Lung (tissue), 17 donors: ENCODE measurements at places on chromosomes 5 and 9. TPM values are rescaled to one million over a fixed set of nuclear protein-coding genes. Genes with fewer than 3 reads are reported as not detected.

ANKRD31 gene
- total RNA-seq, result 0.25 TPM

DNA sequence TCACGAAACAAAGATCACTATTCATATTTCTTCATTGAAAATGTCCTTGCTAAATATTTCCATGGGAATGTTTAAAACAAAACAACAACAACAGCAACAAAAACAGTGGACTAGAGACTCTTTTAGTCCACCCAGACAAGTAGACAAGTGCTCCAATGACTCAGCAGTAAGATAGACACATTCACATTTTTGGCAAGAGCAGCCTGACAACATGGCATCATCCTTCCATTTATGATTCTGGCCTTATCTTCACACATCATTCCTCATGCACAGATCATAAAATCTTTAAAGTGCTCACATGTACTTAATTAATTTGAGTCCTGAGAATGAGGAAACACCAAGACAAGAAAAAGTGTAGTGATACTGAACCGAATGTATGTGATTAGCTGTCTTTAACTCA is 132.6 kb upstream of the PDE4D start:
- no peak for DNase-seq

DNA sequence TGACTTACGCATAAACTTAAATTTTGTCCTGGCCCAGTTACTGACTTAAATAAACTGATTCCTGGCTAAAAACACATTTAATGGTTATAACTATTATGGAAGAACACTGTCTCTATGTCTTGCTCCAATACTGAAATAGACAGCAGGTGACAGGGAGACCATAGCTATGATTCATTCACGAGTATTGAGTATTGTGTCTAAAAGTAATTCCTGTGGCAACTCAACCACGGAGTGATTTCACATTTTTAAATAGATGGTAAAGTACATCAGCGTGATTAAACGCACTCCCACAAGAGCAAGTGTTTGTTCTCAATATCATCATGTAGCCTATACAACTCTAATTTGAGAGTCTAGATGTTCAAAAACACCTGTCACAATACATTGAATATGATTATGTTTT is 35.9 kb upstream of the PCSK1 start:
- no peak for DNase-seq

GRCh38 chr5:132076983-132077382 is 3.4 kb downstream of the CSF2 start:
- no peak for DNase-seq

- no peak for DNase-seq
Measured at GRCh38 chr9:99025616-99026270, 79.2 kb upstream of the TGFBR1 start.

SLC34A1 gene
- total RNA-seq, result not detected

DNA sequence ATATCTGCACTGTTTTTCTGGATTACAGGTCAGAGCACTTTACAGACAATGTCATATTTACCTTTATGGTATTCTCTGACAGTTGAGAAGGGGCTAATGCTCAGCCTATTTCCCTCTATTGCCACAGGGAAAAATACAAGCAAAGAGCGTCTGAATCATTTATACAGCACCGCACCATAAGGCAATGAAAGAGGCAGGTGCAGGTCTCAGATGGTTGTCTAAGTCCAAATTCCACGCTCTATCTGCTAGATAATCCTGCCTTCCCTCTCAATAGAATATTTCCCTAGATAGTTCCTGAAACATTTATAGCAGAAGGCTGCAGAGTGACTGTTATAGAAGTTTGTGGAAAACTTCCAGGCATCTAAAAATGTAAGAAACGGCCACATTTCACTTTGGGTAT is 446.1 kb upstream of the CDH6 start:
- DNase-seq, result no peak

DNA sequence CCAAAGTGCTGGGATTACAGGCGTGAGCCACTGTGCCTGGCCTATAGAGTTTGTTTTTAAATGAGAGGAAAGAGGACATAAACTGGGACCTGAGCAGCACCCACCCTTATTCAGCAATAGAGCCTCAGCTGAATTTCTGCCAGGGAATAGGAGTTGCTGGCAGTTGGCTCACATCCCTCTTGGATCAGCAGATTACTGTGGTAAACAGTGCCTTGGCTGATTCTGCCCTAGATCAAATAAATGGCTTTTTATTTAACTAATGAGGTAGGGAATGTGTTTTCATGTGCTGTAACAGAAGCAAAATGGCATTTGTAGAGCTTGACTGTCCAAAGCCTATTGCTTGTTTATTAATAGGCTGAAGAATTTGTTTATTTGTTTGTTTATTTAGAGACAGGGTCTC is 2.1 kb downstream of the ARHGEF37 start:
- peak; percentile 73 for DNase-seq

CHSY3 gene
- 4.1 TPM for total RNA-seq

GRCh38 chr5:146440870-146441495 is 6.2 kb upstream of the TCERG1 start:
- DNase-seq, result no peak

DNA sequence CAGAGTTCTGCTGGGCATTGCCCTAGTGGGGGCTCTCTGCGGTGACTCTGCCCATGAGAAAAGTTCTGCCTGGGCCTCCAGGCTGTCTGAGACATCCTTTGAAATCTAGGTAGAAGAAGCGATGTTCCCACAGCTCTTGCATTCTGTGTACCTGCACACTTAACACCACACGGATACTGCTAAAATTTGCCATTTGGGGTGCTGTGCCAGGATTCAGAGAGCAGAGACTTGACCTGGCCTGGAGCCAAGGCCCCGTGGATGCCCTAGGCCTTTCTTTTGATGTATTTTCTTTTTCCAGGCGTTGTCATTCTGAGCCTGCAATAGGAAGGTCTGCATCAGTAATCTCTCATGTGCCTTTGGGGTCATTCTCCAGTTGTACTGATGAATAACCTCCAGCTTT is 89.3 kb upstream of the IL12B start:
- no peak for DNase-seq

GRCh38 chr5:73265641-73266040 is 92.6 kb downstream of the TMEM174 start:
- no peak for DNase-seq

- DNase-seq, result peak; percentile 78
Measured at GRCh38 chr5:150129813-150130492, 25.7 kb downstream of the PDGFRB start.

- no peak for DNase-seq
Measured at GRCh38 chr5:175363300-175363699, 80.7 kb downstream of the DRD1 start.

BDP1 gene
- 59.1 TPM for total RNA-seq

INSL6 gene
- total RNA-seq, result not detected

- no peak for DNase-seq
Measured at GRCh38 chr5:61402244-61402823, 70.3 kb downstream of the ZSWIM6 start.

EDIL3 gene
- 12.6 TPM for total RNA-seq

PCDHB2 gene
- total RNA-seq, result 4.4 TPM

LRRC19 gene
- not detected for total RNA-seq

DNA sequence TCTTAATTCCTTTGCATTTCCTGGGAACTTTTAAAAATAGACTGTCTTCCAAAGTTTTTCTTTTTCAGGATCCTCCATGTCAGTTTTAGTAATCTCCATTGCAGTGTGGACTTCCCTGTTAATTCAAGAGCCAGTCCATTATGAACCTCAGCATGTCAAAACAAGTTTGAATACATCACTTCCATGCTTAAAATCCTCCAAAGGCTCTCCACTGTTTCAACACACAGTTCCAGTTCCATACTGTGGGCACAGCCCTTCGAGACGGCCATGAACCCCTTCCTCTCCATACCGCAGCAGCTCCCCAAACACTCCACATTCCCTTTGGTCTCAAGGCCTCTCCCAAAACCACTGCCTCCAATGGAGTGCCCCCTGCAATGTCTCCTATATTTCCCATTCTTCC is 19.5 kb downstream of the LIFR start:
- DNase-seq, result no peak

RUFY1 gene
- 58.6 TPM for total RNA-seq

DNA sequence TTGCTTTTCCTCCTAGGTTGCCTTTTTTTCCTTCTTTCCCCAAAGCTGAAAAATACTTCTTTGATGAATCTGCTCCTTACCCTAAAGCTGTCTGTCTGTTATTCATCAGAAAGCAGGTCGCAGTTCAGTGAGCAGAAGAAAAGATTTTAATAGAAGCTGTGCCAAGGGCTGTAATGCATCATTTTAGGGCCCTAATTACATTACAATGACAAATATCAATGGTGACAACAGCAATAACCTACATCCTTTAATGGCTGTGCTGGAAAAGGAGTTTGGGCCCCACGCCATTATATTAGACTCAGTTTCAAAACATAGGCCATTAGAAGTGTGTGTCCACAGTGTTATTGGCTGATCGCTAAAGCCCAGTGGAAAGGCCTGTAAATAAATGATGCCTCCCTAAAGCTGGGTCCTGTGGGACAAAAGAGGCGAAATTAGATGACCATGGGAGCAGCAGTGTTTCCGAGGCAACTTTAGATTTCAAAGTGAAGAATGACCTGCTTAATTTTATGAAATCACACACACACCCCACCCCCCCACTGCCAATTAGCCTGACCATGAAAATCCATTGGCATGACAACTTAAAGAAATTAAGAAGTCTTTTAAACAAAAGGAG is 38.4 kb downstream of the TLE4 start:
- DNase-seq, result peak; percentile 12

DNA sequence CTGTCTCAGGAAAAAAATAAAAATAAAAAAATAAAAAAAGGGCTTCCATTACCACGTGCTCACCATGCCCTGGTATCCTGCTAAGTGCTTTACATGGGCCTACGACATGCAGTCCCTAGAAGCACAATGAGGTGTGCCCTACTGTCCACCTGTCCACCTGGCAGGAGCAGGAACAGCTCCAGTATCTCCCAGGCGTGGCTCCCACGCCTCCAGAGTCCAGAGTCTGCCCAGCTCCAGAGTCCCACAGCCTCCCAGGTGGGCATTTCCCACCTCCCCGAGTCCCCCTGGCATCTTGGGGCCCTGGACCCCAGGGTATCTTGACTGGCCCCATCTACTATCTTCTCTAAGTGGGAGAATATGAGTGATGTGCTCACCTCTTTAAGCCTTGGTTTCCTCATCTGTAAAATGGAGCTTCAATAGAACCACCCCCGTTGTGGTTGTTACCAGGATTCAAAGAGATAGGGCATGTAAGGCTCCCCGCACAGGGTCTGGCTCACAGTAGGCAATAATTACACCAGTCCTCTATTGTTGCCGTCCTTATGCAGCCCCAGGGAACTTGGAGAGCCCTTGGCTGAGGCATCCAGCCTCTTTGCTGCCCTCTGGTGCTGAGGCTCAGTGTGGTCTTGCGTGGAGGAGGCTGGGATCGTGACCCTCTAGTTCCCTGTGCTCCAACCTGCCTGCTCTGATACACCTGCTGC is 8.9 kb downstream of the CXCL14 start:
- peak; percentile 54 for DNase-seq

GRCh38 chr5:37533851-37534250 is 154.7 kb downstream of the WDR70 start:
- DNase-seq, result no peak

SHC3 gene
- total RNA-seq, result 3.8 TPM

ARHGEF39 gene
- 1.3 TPM for total RNA-seq

- DNase-seq, result peak; percentile 84
Measured at GRCh38 chr9:132878695-132879456, at the start of gene SPACA9. Gene SPACA9 (plus strand): TSS chr9:132878898. CDS start chr9:132883948, 5,050 bp downstream.

LURAP1L gene
- 104 TPM for total RNA-seq

DNA sequence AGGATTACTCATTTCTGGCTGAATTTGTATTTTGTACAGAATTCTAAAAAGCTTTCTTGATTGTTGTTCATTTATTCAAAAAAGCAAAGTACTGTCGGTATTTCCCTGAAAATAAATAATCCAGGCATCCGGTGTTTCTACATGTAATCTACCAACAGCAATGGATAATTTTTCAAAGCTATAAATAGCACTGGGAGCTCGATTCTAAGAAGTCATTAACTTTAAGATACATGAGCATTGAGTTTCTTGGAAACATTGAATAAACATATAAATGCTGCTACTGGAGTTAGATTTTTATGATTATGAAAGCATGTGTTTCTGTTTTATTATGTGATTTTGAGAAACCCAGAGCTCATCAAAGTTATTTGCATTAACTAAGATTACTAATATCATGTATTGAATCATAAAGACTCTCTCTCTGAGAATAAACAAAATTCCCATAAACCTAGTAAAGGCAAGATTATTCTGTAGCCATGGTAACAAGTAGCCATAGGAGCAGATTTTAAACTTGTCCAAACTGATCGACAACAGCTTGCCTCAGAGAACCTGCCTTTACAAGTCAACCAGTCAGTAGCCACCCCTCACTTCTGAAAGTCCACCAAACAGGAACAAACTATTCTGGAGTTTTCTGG is 197.0 kb downstream of the DRD1 start:
- peak; percentile 68 for DNase-seq

RPL37 gene
- total RNA-seq, result 881 TPM

- peak; percentile 25 for DNase-seq
Measured at GRCh38 chr5:158382473-158382872, 523.5 kb upstream of the CLINT1 start.

FAM81B gene
- 13.7 TPM for total RNA-seq

DNA sequence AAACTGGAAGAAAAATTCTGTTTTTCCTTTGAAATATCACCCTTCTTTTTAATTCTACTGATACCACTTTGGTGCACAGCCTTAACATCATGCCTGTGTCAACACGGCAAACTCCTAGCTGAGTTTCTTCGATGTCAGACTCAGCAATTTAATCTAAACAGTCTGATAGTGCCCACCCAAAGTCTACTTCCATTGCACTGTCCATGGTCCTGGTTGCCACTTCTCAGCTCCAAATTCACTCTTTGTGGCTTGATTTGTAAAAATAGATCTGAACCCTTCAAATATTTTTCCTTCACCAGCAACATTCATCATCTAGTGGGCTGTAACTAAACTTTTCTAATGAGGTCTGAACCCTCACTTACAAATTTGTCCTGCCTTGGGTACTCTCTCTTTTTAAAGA is 107.8 kb downstream of the NUDT12 start:
- peak; percentile 43 for DNase-seq

DNA sequence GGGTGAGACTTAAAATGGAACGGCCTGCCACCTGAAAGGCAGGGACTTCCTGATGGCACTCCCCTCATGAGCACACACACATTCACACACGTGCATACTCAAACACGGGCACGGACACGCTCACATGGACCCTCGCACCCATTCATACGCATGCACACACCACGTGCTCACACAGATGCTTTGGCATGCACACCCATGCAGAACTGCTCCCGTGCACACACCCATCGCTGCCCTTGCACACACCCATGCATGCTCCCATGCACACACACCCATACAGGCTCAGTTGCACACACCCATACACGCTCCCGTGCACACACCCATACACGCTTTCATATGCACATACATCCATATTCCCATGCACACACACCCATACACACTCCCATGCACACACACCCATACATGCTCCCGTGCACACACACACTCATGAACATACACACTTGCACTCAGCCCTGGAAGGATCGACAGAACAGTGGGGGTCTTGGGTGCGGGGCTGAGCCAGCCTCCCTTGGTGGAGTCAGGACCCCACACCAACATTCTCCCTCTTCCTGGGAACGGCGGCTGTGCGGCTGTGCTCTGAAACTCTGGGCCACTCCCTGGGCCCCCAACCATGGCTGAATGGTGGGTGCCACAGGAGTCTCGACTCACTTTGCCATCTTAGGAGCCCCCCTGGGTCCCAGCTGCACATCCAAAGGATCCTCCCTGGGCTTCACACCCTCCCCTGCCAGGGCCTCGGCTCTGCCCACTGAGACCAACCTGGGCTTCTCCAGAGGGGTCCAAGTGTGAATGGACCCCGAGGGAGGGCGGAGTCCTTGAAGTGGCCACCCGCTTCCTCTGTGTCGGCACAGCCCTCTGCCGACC is 115.2 kb downstream of the RXRA start:
- DNase-seq, result no peak

GRCh38 chr5:93164690-93165089 is 416.3 kb downstream of the NR2F1-AS1 start:
- no peak for DNase-seq
